ENCODE measurements at places on chromosomes 13 and 19.

DNA sequence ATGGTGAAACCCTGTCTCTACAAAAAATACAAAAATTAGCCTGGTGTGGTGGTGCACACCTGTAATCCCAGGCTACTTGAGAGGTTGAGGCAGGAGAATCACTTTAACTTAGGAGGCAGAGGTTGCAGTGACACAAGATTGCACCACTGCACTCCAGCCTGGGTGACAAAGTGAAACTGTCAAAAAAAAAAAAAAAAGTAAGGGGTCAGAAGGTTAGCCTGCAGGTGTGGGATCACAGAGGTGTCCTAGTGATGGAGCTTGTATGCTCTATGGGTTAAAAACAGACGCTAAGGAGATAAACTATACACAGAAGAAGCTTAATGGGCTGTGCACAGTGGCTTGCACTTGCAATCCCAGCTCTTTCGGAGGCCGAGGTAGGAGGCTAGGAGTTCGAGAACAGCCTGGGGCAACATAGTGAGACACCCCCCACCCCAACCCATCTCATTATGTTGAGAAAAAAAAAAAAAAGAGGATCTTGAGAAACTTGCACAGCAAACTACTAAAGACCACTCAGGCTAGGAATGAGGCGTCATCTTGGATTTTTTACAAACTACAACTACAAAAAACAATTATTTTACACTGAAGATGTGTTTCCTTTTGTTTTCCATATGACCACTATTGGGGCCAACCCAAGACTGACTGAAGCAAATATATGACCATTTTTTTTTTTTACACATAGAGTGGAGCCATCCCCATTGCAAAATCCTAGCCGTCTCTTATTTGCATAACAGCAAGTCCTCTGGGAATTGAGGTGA lies 7.9 kb downstream of the FOSB start:
- no peak for DNase-seq

DNA sequence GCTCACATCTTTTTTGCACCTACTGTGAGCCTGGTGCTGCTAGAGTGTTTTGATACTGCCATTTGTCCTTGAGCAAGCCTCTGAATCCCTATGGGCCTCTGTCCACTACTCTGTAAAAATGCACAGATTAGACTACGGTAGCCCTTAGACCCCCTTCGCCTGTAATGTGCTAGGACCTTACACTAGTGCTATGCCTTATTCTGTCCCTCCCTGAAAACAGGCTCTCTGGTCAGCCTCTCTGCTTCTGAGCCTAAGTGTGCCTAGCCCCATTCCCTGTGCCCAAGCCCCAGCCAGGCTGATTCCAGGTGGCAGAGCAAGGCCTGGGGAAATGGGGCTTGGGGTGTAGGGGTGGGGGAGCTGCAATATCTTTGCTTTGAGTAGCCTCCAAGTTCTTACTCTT lies 10.7 kb downstream of the HMGB1 start:
- no peak for DNase-seq

DNA sequence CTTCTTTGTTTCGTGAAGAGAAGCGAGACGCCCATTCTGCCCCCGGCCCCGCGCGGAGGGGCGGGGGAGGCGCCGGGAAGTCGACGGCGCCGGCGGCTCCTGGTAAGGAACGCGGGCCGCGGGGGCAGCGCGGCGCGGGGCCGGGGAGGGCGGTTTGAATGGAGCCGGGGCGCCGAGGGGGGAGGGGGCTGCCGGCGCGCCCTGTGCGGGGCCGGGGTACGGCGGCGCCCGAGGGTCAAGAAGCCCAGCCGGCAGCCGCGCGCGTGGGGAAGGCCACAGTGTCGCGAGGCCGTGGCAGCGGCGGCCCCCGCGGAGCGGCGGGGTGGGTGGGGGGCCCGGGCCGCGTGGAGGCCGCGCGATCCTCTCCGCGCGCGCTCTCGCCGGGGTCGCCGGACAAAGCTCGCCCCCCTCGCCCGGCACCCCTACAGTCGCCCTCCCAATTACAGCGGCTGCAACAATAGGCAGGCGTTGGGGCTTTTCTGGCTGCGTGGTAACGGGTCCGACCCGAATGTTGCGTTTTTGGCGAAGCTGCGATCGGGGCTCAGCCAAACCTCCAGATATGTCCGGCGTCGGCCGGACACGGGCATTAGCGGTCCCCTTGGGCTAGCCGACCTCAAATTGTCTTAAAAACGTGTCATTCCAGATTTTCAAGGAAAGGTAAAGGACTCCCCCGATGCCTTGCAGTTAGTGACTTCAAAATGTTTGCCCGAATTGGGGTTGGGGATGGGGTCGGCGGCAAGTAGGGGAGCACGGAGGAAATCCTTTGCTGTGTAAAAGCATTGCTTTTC lies 437 bp downstream of the SMARCA4 start:
- no peak for DNase-seq

DNA sequence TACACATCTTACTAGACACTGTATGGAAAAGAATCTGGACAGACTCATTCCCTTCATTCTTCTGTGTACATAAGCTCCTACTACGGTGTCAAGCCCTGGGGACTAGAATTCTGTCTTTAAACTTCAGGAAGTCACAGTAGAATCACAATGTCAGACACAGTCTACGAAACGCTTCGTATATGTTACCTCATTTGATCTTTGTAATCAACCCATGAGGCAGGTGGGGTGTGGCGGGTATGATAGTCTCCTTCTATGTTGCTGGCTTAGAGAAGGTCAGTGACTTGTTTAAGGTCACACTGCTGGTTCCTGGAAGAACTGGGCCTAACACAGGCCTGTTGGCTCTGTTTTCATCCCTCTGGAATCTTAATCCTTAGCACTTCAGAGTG lies 32.2 kb upstream of the TPT1 start:
- no peak for DNase-seq

GRCh38 chr13:51957377-51958216 lies 53.7 kb downstream of the ATP7B start:
- DNase-seq, result peak; percentile 34

Data from COR-L47 (cell line).